Right atrium auricular region (tissue), 2 donors: ENCODE measurements at places on chromosomes 7 and 10. TPM values are rescaled to one million over a fixed set of nuclear protein-coding genes. Genes with fewer than 3 reads are reported as not detected.

DNA sequence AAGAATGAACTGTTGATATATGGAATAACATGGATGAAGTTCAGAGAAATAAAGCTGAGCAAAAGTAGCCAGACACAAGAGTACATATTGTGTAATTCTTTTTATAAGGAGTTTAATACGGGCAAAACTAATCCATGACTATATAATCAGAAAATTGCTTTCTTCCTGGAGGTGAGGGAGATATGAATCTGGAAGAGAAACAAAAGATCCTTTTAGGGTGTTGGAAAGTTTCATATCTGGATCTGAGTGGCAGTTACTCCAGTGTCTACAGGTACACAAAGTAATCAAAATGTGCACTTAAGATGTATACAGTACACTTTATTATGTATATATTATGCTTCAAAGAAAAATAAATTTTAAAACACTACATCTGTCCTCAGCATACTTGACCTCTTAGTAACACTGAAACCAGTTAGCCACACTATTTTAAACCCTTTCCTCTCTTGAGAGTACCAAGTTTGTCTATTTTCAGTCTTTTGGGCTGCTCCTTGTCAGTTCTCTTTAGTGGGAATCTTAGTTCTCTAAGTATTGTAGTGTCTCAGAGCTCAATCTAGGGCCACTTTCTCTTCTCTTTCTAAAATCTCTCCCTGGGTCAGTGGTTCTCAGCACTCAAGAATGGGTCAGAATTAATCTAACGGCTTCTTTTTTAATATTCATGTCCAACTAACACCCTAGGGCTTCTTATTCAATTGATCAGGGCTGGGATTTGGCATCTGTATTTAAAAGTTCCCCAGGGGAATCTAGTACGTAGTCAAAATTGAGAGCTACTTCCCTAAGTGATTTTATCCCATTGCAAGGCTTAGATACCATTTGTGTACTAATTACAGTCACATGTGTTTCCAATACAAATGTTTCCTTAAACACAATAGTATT is 4.3 kb upstream of the LIPF start:
- H3K36me3 ChIP-seq: no peaks in the 10 kb centered on the region
- H3K27ac ChIP-seq: no peak overlapping the region
- H3K27me3 ChIP-seq: no peaks in the 10 kb centered on the region
- H3K4me1 ChIP-seq: no peaks in the 10 kb centered on the region
- no peak for DNase-seq

GRCh38 chr10:117092386-117092785 is 45.7 kb downstream of the VAX1 start:
- DNase-seq: no peak
- no peaks in the 10 kb centered on the region for H3K36me3 ChIP-seq
- H3K4me3 ChIP-seq: no peak overlapping the region
- H3K4me1 ChIP-seq: no peaks in the 10 kb centered on the region
- H3K27ac ChIP-seq: no peak overlapping the region
- H3K27me3 ChIP-seq: no peaks in the 10 kb centered on the region

DNA sequence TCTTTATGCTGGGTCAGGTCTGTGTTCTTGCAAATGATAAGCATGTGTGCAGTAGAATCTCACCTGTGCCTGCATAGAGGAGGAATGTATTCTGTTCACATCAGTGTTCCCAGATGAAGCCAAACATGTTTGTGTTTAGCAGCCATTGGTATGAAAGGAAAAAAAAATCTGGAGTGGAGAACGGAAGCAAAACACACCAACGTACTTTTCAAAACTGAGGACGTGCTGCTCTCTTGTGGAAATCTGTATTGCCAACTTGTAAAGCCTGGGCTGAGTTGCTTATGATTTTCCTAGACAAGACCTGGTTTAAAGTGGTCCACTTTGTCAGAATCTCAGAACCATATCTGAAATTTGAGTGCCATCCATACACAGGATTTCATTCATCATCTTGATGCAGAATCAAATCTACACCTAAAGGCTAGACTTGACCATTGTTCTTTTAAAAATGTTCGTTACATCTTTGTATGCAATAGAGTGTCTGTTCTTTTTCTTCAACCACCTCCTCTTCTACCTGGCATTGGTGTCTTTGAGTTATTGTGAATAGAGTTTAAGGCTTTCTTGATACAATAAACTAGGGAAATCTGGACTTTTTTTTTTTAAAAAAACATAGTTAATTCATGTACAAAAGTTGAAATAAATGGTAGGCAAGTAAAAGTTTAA is 367.7 kb downstream of the PHF14 start:
- H3K27ac ChIP-seq: no peak overlapping the region
- no peak for DNase-seq
- peak overlapping the region; percentile 5 for H3K4me3 ChIP-seq
- no peaks in the 10 kb centered on the region for H3K36me3 ChIP-seq
- no peaks in the 10 kb centered on the region for H3K27me3 ChIP-seq
- H3K4me1 ChIP-seq: no peaks in the 10 kb centered on the region

DNA sequence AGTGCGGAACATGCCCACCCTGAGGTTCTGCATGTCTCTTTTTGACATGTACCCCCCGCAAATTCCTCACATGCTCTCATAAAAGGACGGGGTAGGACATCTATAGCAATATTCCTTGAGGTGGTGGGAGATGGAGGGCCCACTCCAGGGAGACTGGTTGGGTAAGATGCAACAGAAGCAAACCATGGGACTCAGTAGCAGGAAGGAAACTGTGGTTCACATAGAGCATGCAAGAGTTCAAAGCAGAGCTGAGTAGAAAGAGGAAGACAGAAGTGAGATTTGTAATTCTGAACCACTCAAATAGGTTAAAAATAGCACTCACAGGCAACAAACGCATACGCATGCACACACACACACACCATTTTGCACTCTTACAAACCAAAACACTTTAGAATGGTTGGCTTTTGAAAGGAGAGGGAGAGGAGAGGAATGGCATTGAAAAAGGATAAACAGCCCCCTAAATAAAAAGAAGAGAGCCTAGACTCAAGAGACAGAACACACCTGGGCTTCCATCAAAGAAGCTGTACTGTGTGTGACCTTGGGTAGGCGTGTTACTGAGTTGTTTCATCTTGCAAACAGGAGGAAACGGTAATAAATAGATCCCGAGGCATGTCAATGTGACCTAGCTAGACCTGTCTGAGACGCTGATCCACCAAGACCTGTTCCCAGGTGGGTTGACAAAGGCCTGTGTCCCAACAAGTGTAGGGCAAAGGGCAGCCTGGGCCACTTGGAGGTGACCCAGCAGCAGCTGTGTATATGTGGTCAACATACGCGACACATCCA is 77.6 kb upstream of the LRRC4 start:
- no peaks in the 10 kb centered on the region for H3K36me3 ChIP-seq
- H3K27ac ChIP-seq: no peak overlapping the region
- no peaks in the 10 kb centered on the region for H3K4me1 ChIP-seq
- H3K27me3 ChIP-seq: no peaks in the 10 kb centered on the region
- H3K4me3 ChIP-seq: no peak overlapping the region

DNA sequence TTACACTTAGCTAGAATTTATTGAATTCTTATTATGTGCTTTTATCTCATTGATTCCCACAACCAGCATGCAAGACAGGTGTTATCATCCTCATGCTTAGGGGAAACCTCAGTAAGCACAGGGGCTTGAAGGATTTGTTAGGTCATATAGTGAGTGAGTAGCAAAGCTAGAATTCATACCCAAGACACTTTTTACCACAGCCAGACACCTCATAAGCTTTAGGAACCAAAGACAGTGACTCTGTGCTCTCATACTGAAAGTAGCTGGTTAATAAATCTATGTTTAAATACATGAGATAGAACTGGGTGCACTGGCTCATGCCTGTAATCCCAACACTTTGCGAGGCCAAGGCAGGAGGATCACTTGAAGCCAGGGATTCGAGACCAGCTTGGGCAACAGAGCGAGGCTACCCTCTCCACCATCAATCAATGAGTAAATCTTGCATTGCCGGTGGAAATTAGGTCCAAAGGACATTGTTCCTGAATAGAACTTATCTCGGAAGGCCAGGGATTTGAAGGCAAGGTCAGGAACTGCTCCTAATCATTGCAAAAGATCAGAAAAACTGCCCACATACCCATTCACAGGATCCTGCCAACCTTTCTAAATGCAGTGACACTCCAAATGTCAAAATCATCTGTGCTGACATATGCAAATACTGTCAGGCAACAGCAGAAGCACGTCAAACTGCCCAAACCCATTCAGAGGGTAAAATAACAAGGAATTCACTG is 523.5 kb downstream of the PARD3 start:
- H3K36me3 ChIP-seq: no peaks in the 10 kb centered on the region
- H3K4me3 ChIP-seq: no peak overlapping the region
- H3K4me1 ChIP-seq: peaks cover 18% of the 10 kb centered on the region
- no peak overlapping the region for H3K27ac ChIP-seq
- no peaks in the 10 kb centered on the region for H3K27me3 ChIP-seq

GRCh38 chr10:8272794-8273425 is 218.4 kb downstream of the GATA3 start:
- no peaks in the 10 kb centered on the region for H3K36me3 ChIP-seq
- no peak overlapping the region for H3K27ac ChIP-seq
- no peaks in the 10 kb centered on the region for H3K27me3 ChIP-seq
- DNase-seq: no peak

- no peak overlapping the region for H3K4me3 ChIP-seq
- H3K36me3 ChIP-seq: no peaks in the 10 kb centered on the region
- no peaks in the 10 kb centered on the region for H3K27me3 ChIP-seq
- H3K4me1 ChIP-seq: no peaks in the 10 kb centered on the region
- no peak for DNase-seq
These were observed 2.1 kb downstream of the SNX10 start for GRCh38 chr7:26293569-26294308.

- peaks cover 9% of the 10 kb centered on the region for H3K4me1 ChIP-seq
- no peak overlapping the region for H3K27ac ChIP-seq
- no peaks in the 10 kb centered on the region for H3K27me3 ChIP-seq
- DNase-seq: no peak
- no peak overlapping the region for H3K4me3 ChIP-seq
- no peaks in the 10 kb centered on the region for H3K36me3 ChIP-seq
These were observed 16.3 kb upstream of the LFNG start for GRCh38 chr7:2503056-2503941.

DNA sequence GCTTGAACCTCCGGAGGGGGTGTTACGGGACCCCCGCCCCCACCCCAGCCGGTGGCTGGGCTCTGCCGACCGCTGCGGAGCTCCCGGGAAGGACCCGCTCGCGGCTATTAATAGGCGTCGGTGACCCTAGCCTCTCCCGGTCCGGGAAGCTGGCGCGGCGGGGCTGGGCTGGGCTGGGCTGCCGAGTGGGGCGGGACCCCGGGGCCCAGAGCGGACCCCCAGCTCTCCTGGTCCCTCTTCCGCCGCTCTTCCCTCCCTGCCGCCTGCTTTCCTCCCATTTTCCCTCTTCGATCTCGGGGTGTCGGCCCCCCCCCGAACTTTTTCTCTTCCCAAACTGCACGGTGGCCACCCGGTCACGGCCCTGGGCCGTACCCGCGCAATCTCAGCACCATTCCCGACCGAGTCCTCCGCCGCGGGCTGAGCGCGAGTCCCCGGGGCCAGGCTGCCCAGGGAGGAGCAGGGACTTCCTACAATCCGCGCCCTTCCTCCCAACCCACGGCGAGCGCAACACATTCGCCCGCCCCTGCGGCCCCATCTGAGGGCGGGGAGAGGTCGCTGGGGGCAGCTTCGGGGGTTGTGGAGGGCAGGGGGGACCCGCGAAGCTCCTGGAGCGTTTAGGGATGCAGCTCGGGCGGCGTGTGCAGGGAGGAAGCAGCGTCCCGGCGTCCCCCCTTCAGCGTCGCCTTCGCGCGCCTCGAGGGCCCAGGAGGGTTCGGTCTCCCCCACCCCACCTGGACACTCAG is 3.1 kb upstream of the ELFN1 start:
- no peaks in the 10 kb centered on the region for H3K27me3 ChIP-seq
- no peak for DNase-seq
- H3K4me3 ChIP-seq: peak overlapping the region; percentile 49
- H3K36me3 ChIP-seq: no peaks in the 10 kb centered on the region
- peaks cover 64% of the 10 kb centered on the region for H3K4me1 ChIP-seq

- no peaks in the 10 kb centered on the region for H3K36me3 ChIP-seq
- H3K4me3 ChIP-seq: no peak overlapping the region
- no peak overlapping the region for H3K27ac ChIP-seq
- H3K4me1 ChIP-seq: no peaks in the 10 kb centered on the region
These were observed 170.8 kb downstream of the VPS50 start for GRCh38 chr7:93402944-93403343.

DNA sequence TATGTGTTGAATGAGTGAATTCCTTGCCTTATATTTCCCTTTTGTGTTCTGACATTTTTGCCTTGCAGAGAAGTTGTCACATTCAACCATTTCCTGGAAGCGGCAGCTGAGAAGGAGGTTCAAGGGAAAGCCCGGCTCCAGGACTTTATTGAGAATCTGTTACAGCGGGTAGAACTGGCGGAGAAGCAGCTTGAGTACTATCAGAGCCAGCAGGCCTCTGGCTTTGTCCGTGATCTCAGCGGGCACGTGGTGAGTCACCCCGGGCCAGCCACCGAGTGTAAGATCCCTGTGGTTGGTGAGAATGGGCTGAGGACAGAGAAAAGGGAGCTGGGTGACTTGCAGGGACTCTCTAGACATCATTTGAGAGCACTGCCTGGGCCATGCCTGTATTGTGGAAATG is 14.2 kb downstream of the ZNF365 start:
- no peak for DNase-seq
- H3K27ac ChIP-seq: no peak overlapping the region
- H3K36me3 ChIP-seq: no peaks in the 10 kb centered on the region
- H3K27me3 ChIP-seq: no peaks in the 10 kb centered on the region
- no peaks in the 10 kb centered on the region for H3K4me1 ChIP-seq

DNA sequence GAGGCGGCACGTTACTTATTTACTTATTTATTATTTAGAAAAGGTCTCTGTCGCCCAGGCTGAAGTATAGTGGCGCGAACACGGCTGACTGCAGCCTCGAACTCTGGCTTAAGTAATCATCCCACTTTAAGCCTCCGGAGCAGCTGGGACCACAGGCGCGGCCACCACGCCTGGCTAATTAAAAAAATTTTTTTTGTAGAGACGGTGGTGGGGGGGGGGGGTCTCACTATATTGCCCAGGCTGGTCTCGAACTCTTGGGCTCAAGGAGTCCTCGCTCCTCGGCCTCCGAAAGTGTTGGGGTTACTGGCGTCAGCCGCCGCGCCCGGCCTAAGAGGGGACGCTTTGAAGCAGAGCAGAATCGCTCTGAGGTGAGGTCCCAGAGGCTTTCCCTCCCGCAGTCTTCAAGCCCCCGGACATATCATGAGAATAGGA is 675 bp upstream of the FRAT2 start:
- no peaks in the 10 kb centered on the region for H3K36me3 ChIP-seq
- no peak for DNase-seq
- peak overlapping the region; percentile 93 for H3K27ac ChIP-seq
- H3K4me1 ChIP-seq: peaks cover 3% of the 10 kb centered on the region
- no peaks in the 10 kb centered on the region for H3K27me3 ChIP-seq
- H3K4me3 ChIP-seq: peak overlapping the region; percentile 85

RPS24 gene
- 1,748 TPM for total RNA-seq

GPER1 gene
- total RNA-seq: 4.6 TPM

WIPF3 gene
- total RNA-seq: 1.3 TPM

MSS51 gene
- total RNA-seq: 0.47 TPM

MOGAT3 gene
- not detected for total RNA-seq

RNF148 gene
- total RNA-seq: 0.74 TPM
